ENCODE measurements at places on chromosomes 2 and 18. TPM values are rescaled to one million over a fixed set of nuclear protein-coding genes. Genes with fewer than 3 reads are reported as not detected.

POLR1A gene
- 24.3 TPM for total RNA-seq

SPP2 gene
- total RNA-seq, result not detected

IGFBP5 gene
- total RNA-seq, result 79.1 TPM

IL36G gene
- total RNA-seq, result 28.8 TPM

ACMSD gene
- total RNA-seq, result 0.56 TPM

GAD1 gene
- total RNA-seq, result 2.6 TPM

- H3K4me1 ChIP-seq, result peaks cover 4% of the 10 kb centered on the region
- H3K4me3 ChIP-seq, result no peak overlapping the region
- no peaks in the 10 kb centered on the region for H3K27me3 ChIP-seq
Measured at GRCh38 chr18:21316296-21316695, 74.3 kb downstream of the GREB1L start.

DNA sequence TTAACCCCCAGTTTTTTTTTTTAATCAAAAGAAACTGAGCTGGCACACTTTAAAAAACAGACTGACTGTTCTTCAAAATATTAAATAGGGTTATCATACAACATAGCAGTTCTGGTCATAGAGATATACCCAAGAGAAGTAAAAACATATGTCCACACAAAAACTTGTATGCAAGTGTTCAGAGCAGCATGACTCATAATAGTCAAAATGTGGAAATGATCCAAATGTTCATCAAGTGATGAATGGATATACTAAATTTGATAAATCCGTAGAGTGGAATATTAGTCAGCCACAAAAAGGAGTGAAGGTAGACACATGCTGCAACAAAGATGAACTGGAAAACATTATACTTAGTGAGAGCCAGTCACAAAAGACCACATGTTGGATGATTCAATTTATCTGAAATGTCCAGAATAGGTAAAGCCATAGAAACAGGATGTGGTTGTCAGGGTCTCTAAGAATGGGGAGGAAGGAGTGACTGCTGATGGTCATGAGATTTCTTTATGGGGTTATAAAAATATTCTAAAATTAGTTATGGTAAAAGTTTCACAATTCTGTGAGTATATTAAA is 5.1 kb downstream of the SMIM21 start:
- no peaks in the 10 kb centered on the region for H3K36me3 ChIP-seq
- no peak overlapping the region for H3K4me3 ChIP-seq
- H3K4me1 ChIP-seq, result no peaks in the 10 kb centered on the region
- H3K27ac ChIP-seq, result no peak overlapping the region
- no peaks in the 10 kb centered on the region for H3K27me3 ChIP-seq

DNA sequence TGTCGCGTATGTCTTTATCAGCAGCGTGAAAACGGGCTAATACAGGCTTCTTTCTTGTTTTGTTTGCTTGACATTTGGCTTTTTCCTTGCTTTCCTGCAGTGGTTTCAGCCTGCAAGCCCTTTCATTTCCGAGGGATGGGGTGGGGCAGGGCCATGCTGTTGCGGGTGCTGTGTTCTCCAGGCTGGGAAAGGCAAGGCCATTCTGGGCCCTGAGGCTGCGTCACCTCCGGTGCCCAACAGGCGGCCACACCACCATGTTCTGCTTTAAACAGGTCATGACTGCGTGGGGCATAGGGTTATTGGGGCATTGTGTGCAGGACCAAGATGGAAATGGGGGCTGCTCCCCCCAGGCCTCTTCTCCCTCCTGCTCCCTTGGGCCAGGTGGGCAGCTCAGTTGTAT is 38.6 kb upstream of the PLB1 start:
- DNase-seq, result no peak
- no peak overlapping the region for H3K4me3 ChIP-seq
- no peaks in the 10 kb centered on the region for H3K27me3 ChIP-seq
- H3K36me3 ChIP-seq, result no peaks in the 10 kb centered on the region
- H3K27ac ChIP-seq, result no peak overlapping the region
- peaks cover 22% of the 10 kb centered on the region for H3K4me1 ChIP-seq

DNA sequence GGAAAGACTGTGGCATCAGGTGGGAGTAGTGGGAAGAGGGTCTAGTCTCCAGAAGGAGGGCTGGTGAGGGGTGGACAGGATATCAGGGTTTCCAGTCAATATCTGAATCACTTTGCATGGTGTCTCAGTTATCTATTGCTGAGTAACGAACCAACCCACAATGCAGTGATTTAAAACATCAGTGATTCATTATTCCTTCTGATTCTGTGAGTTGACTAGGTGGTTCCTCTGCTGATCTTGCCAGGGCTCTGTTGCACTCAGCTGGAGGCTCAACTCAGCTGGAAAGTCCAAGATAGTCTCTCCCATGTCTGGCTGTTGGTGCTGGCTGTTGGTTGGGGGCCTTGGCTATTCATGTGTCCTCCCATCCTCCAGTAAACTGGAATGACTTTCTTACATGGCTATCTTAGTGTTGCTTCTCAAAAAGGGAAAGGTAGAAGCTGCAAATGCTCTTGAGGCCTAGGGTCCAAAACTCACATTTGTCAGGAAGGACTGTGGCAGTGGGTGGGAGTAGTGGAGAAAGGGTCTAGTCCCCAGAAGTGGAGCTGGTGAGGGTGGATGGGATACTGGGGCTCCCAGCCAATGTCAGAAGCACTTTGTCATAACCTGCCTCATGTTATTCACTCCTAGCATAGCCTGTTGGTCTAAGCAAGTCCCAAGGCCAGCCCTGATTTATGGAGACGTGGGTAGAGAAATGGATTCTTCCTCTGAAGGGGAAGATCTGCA is 13.9 kb downstream of the IL1F10 start:
- no peak overlapping the region for H3K27ac ChIP-seq
- peaks cover 22% of the 10 kb centered on the region for H3K4me1 ChIP-seq
- H3K4me3 ChIP-seq, result no peak overlapping the region

DNA sequence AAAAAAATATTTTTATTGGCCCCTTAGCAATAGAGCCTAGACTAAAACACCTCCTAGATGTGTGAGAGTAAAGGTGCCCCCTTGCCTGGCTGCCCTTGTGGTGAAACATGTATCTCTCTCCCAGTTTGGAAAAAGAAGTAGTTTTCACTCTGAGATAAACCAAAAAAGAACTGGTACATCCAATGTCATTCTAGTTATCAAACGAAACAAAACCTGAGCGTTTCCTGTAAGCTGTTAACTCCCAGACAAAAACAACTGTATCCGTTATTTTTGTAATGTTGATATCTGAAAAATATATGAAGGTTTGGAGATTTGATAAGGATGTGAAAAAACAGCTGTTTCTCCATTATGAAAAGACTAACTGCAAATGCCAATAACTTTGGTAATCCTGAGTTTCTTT is 24.3 kb downstream of the HEATR5B start:
- peaks cover 83% of the 10 kb centered on the region for H3K36me3 ChIP-seq
- no peak overlapping the region for H3K4me3 ChIP-seq
- no peaks in the 10 kb centered on the region for H3K27me3 ChIP-seq

- no peak overlapping the region for H3K4me3 ChIP-seq
- no peaks in the 10 kb centered on the region for H3K4me1 ChIP-seq
- no peaks in the 10 kb centered on the region for H3K27me3 ChIP-seq
- peaks cover 9% of the 10 kb centered on the region for H3K36me3 ChIP-seq
Measured at GRCh38 chr2:161371869-161372268, 44.2 kb upstream of the TBR1 start.

GRCh38 chr18:31294199-31294747 is 23.7 kb upstream of the DSG1 start:
- H3K36me3 ChIP-seq, result no peaks in the 10 kb centered on the region
- H3K27ac ChIP-seq, result peak overlapping the region; percentile 57
- no peak overlapping the region for H3K4me3 ChIP-seq

GRCh38 chr2:100541404-100541803 is 21.4 kb upstream of the PDCL3 start:
- no peak overlapping the region for H3K27ac ChIP-seq
- H3K36me3 ChIP-seq, result no peaks in the 10 kb centered on the region
- no peak for DNase-seq
- no peaks in the 10 kb centered on the region for H3K27me3 ChIP-seq
- no peak overlapping the region for H3K4me3 ChIP-seq

GRCh38 chr2:81206216-81206615 is 901.7 kb upstream of the LRRTM1 start:
- H3K27me3 ChIP-seq, result no peaks in the 10 kb centered on the region
- H3K27ac ChIP-seq, result no peak overlapping the region
- no peaks in the 10 kb centered on the region for H3K36me3 ChIP-seq
- H3K4me3 ChIP-seq, result no peak overlapping the region
- no peak for DNase-seq

DNA sequence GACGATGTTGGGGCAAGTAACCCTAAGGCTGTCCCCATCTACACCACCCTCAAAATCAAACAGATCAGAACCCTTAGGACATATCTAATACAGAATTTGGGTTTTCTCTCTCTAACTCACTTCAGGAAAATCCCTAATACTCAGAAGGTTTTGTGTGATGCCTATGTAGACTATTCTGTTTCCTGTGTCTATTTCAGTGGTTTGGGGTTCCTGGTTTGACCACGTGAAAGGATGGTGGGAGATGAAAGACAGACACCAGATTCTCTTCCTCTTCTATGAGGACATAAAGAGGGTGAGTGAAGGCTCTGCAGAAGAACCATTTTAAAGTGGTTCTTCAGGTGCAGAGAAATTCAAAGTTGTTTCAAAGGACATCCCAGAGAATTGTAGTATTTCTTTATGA is 16.3 kb downstream of the SULT1C2 start:
- no peak overlapping the region for H3K27ac ChIP-seq
- no peak overlapping the region for H3K4me3 ChIP-seq
- H3K4me1 ChIP-seq, result no peaks in the 10 kb centered on the region
- no peaks in the 10 kb centered on the region for H3K27me3 ChIP-seq

GRCh38 chr18:76361219-76361618 is 133.8 kb downstream of the ZNF516 start:
- no peak overlapping the region for H3K27ac ChIP-seq
- no peak for DNase-seq
- no peaks in the 10 kb centered on the region for H3K4me1 ChIP-seq
- H3K27me3 ChIP-seq, result no peaks in the 10 kb centered on the region

GRCh38 chr2:11819235-11819729 is 72.8 kb downstream of the LPIN1 start:
- H3K27me3 ChIP-seq, result no peaks in the 10 kb centered on the region
- H3K27ac ChIP-seq, result no peak overlapping the region
- H3K4me1 ChIP-seq, result no peaks in the 10 kb centered on the region
- H3K4me3 ChIP-seq, result no peak overlapping the region
- DNase-seq, result no peak
